Fibroblast of lung (primary cell): ENCODE measurements at places on chromosomes 11 and 22. TPM values are rescaled to one million over a fixed set of nuclear protein-coding genes. Genes with fewer than 3 reads are reported as not detected.
A peak's percentile ranks its signal among the peaks of the same experiment; 100 is the strongest.

PRODH gene
- total RNA-seq = 0.26 TPM in 1 of 2 replicates, not detected in the other

GRCh38 chr11:75770102-75770501 lies 1.5 kb downstream of the DGAT2 start:
- no peaks in the 10 kb centered on the region for H3K4me1 ChIP-seq
- DNase-seq = no peak
- no peaks in the 10 kb centered on the region for H3K36me3 ChIP-seq
- peaks cover 38% of the 10 kb centered on the region for H3K27me3 ChIP-seq
- no peak overlapping the region for H3K4me3 ChIP-seq

APOA5 gene
- not detected in 2 replicates for total RNA-seq

- no peak overlapping the region for H3K27ac ChIP-seq
- H3K4me1 ChIP-seq = peaks cover 9% of the 10 kb centered on the region
- peak; percentile 45 for DNase-seq
Measured at GRCh38 chr22:20430720-20431510, 6.7 kb downstream of the SCARF2 start.

RELT gene
- total RNA-seq = 0.33 and 0.77 TPM in 2 replicates

UBXN1 gene
- total RNA-seq = 143 and 229 TPM in 2 replicates
